ENCODE measurements at places on chromosomes 3 and 15.

- H3K27ac ChIP-seq = no peak overlapping the region
- no peak for DNase-seq
- no peaks in the 10 kb centered on the region for H3K27me3 ChIP-seq
- no peaks in the 10 kb centered on the region for H3K36me3 ChIP-seq
- H3K4me1 ChIP-seq = peaks cover 7% of the 10 kb centered on the region
Measured at GRCh38 chr3:62718011-62718410, 157.2 kb downstream of the CADPS start.

GRCh38 chr3:68136411-68136810 lies 482.0 kb upstream of the SUCLG2 start:
- H3K27ac ChIP-seq = no peak overlapping the region
- H3K27me3 ChIP-seq = no peaks in the 10 kb centered on the region
- no peaks in the 10 kb centered on the region for H3K4me1 ChIP-seq

GRCh38 chr15:55170361-55170760 lies 26.4 kb downstream of the RSL24D1 start:
- H3K4me1 ChIP-seq = no peaks in the 10 kb centered on the region
- no peak for DNase-seq
- H3K36me3 ChIP-seq = peaks cover 2% of the 10 kb centered on the region

- DNase-seq = peak; percentile 79
- no peak overlapping the region for H3K4me3 ChIP-seq
- no peaks in the 10 kb centered on the region for H3K27me3 ChIP-seq
- H3K4me1 ChIP-seq = peaks cover 3% of the 10 kb centered on the region
- H3K27ac ChIP-seq = peak overlapping the region; percentile 19
Measured at GRCh38 chr3:11582191-11582968, 61.3 kb downstream of the VGLL4 start.

DNA sequence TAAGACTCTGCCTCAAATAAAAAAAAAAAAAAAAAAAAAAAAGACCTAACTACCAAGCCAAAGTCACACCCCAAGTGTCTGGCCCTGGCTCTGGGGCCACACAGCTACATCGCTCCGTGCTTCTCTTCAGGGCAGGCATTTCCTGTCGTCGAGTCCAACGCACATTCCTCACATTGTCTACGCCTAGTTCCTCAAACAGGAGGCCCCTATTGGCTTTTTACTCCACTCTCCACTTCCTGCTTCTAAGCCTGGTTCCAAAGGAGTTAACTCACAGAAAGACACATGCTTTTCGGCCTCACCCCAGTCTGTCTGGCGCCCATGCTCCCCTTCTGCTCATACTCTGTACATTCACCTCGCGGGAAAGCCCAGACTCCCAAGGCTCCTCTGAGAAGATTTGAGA lies 28.8 kb downstream of the KNG1 start:
- no peak overlapping the region for H3K4me3 ChIP-seq
- no peaks in the 10 kb centered on the region for H3K4me1 ChIP-seq
- H3K36me3 ChIP-seq = no peaks in the 10 kb centered on the region
- H3K27me3 ChIP-seq = no peaks in the 10 kb centered on the region
